CD4-positive, alpha-beta T cell treated with Interleukin-10 for 1 hour (primary cell): ENCODE measurements at places on chromosomes 2 and 18.

GRCh38 chr18:35616664-35617423 is 35.3 kb downstream of the GALNT1 start:
- DNase-seq, result peak; percentile 66

- no peak for DNase-seq
Measured at GRCh38 chr2:237879058-237879430, 19.6 kb downstream of the RAMP1 start.

GRCh38 chr2:58073008-58073407 is 26.4 kb downstream of the VRK2 start:
- DNase-seq, result no peak

- peak; percentile 81 for DNase-seq
Measured at GRCh38 chr2:237421542-237422116, 7.7 kb upstream of the COL6A3 start.

GRCh38 chr2:64838817-64839216 is 150.4 kb upstream of the SLC1A4 start:
- no peak for DNase-seq

GRCh38 chr2:203648273-203648672 is 58.2 kb upstream of the CD28 start:
- DNase-seq, result no peak

- DNase-seq, result no peak
Measured at GRCh38 chr18:4748975-4749374, 293.9 kb upstream of the DLGAP1 start.

- no peak for DNase-seq
Measured at GRCh38 chr2:9137379-9138150, 69.0 kb upstream of the ASAP2 start.

DNA sequence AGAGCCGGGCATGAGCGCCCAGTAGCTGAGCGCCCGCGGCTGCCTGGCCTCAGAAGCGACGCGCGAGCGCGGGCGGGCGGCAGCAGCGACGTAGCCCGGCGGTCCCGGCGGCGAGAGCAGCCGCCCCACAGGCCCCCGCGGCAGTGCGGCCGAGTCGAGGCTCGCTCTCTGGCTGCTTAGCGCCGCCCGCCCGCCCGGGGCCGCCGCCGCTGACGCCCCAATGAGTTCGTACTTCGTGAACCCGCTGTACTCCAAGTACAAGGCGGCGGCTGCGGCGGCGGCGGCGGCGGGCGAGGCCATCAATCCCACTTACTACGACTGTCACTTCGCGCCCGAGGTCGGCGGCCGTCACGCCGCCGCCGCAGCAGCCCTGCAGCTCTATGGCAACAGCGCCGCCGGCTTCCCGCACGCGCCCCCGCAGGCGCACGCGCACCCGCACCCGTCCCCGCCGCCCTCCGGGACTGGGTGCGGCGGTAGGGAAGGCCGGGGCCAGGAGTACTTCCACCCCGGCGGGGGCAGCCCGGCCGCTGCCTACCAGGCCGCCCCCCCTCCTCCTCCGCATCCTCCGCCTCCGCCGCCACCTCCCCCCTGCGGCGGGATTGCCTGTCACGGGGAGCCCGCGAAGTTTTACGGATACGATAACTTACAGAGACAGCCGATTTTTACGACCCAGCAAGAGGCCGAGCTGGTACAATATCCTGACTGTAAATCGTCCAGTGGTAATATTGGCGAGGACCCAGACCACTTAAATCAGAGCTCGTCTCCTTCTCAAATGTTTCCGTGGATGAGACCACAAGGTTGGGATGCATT is 847 bp downstream of the HOXD8 start:
- DNase-seq, result no peak

GRCh38 chr2:129794540-129794939 is 184.9 kb upstream of the RAB6C start:
- DNase-seq, result no peak

DNA sequence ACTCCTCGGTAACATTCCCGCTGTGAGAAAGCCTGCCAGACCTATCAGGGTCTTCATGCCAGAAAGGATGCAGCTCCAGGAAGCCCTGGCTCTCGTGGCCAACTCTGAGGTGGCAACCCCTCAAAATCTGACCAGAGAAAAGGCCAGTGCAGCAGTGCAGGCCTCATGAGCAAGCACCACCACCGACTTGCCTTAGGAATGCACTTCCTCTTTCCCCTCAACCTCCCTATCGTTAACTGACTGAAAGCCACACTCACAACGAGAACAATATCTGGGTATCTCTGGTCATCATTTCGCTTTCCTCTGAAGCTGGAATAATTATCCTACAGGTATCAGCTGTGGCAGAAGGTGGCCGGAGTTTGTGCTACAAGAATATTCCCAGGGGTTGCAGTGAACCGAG is 101.4 kb upstream of the POU3F3 start:
- DNase-seq, result no peak

DNA sequence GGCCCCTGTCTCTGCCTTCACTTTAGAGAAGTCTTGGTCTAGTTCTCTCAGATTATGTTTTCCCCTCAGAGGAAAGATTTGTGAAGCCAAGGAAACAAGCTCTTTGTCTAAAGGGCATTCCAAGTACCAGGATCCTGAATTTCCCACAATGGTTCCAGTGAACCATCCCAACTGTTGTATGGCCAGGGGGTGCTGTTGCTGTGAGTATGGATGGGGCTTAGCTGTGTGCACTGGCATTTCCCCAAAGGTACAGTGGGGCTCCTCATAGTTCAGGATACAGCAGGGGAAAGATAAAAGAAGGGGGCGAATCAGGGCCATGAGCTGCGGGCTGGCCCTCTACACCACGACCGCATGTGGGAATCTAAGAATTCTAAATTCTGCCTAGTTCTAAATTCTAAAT is 1154.0 kb upstream of the FANCL start:
- no peak for DNase-seq

DNA sequence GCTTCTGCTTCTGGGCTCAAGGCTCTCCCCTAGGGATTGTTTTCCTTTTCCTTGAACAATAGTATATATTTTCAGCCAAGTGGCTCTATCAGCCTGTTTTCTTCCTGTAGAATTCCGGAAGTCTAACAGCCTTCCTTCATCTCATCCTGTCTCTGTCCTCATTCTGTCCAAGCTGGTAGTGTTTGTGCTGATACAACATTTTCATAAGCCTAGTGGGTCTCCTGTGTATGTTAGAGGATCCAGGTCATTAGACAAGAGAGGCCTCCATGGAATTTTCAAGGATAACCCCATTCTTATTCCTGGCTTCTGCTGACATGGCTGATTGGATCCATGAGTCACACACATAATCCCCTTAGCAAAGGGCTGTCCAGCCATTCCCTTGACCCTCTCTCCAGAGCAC is 467.6 kb downstream of the PTPRM start:
- no peak for DNase-seq

GRCh38 chr2:19488009-19488691 is 129.7 kb upstream of the OSR1 start:
- no peak for DNase-seq

DNA sequence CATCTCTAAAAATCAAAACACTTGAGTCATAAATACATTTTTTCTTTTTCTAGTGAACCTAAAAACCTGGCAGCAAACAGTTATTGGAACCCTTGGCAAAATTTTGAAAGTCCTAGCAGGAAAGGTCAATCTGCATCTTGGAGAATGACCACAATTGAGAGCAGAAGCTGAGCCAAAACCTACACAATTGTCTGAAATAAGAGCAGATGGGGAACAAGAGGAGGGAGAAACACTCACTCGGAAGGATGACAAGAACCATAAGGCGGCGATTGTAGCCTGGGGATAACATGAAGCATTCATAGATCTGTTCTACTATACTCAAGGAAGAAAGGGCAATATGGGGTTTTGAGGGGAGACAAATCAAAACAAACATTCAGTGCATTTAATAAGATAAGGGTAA is 117.0 kb downstream of the CHN1 start:
- DNase-seq, result no peak

GRCh38 chr2:37819186-37819585 is 105.9 kb upstream of the RMDN2 start:
- DNase-seq, result no peak

GRCh38 chr18:55779691-55780585 is 191.9 kb upstream of the TCF4 start:
- DNase-seq, result no peak

- no peak for DNase-seq
Measured at GRCh38 chr18:9771977-9772660, 64.0 kb downstream of the RAB31 start.

GRCh38 chr2:70381235-70381634 is 79.4 kb upstream of the FAM136A start:
- DNase-seq, result no peak

GRCh38 chr2:181876614-181877063 is 14.9 kb upstream of the ITPRID2 start:
- no peak for DNase-seq

DNA sequence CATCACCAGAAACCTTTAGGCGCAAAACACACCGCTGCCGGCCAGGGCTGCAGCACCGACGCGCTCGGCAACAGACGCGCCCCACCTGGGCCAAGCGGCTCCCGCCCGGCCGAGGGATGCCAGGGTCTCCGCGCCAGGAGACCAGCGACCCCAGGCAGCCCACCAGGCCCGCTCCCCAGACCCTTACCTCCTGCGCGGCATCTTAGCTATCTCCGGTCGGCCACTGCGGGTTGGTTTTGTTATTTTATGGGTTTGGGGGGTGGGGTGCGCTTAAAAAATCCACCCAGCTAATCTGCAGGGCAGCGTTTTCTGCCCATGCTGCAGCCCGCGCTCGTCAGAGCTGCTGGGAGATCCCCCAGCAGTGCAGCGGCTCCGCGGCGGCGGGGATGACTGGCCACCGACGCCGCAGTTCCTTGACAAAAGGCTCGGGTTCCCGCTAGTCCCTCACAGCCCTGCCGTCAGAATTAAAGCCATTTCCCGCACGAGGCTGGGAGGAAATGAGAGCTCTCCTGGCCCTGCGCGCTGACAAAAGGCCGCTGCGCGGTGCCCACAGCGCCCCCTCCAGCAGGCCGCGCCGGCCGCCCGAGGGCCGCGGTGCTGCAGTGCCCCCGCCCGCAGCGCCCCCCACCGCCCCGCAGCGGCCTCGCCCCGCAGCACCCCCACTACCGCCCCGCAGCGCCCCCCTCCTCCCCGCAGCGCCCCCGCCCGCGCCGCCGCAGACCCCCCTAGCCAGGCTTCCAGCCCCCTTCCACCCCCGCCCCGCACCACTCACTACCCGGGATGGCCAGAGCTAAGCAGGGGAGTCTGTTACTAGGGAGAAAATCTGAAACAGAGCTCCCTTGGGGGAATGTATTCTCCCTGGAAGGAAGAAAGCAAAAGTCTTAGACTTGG is at the start of gene ADD2:
Gene ADD2 (minus strand): TSS at position 502 of the 891 bp plus-strand sequence. CDS start 61,792 bp downstream, outside the sequence.
- peak; percentile 44 for DNase-seq

GRCh38 chr2:177889818-177890460 is 182.6 kb downstream of the PDE11A start:
- DNase-seq, result no peak

- no peak for DNase-seq
Measured at GRCh38 chr2:170685591-170685990, 29.5 kb upstream of the SP5 start.

- no peak for DNase-seq
Measured at GRCh38 chr2:165924946-165925345, 28.6 kb downstream of the TTC21B start.

DNA sequence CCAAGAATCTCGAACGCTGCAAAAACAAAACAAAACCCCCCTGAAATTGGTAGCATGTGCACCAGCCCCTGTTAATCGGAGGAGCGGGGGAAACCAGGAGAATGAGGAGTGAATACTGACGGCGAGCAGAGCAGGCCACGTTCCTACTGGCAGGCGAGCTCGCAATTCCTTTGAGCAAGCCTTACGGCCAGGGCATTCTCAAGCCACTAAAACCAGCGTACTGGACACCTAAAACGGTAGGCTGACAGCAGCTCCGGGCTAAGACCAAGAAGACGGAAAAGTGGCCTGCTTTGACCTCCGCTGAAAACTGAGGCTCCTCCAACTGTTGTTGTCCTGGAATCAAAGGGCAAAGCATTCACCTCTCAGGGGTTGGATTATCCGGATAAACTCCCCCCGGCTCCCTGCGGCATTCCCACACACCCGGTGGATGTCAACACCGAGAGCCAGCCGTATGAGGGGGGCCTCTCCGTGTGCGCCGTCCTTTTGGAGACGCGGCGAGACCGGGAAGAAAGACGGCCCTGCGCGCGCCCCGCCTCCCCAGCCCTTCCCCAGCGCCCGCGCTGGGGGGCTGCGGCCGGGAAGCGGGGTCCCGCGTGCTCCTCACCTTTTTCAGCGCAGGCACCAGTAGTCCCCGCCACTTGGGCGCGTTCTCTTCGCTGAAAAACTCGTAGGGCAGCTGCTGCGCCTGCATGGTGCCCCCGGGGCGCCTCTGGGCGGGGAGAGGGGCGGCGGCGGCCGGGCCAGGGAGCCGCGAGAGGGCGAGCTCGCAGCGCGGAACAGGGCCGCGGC is 925 bp downstream of the SOS1 start:
- peak; percentile 65 for DNase-seq

GRCh38 chr2:160306985-160307384 is 106.9 kb upstream of the ITGB6 start:
- no peak for DNase-seq

DNA sequence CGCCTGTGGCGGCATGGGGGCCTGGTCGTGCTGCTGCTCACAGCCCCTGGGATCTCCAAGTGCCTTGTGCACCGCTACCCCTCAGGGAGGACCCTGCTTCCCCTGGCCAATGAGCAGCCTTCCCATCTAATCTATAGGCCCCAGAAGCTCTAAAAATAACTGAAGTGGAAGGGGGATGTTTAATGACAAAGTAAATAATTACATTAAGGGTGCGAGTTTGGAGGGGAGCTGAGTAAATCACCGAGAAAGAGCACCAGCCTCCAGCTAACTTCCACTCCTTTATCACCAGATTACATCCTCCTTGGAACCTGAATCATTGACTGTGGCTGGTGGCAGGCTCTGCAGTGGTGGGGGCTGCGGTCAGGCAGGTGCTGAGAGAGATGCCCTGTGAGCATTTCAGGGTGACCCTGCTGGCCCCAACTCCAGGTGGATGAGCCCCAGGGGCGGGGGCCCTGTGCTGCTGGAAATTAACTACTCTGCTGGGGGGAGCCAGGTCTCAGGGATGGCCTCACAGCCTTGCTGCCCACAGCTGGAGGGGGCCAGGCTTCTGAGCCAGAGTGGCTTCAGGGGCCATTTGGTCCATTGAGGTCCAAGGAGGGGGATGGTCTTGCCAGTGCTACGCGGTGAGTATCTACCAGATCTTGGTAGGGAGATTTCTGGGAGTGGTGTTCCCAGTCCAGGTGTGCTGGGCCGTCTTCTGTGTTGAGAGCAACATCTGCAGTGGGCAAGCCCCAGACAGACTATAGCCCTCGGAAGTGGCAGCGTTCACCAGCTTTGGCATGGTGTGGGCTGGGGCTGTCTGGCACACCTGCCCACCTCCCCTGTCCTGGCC is 74.2 kb downstream of the GLI2 start:
- DNase-seq, result no peak

- peak; percentile 56 for DNase-seq
Measured at GRCh38 chr2:143246815-143247744, 117.9 kb downstream of the ARHGAP15 start.

- no peak for DNase-seq
Measured at GRCh38 chr2:33488715-33489540, 12.5 kb downstream of the RASGRP3 start.
